Neural crest cell (in vitro differentiated cells): ENCODE measurements at places on chromosomes 3 and 15. TPM values are rescaled to one million over a fixed set of nuclear protein-coding genes. Genes with fewer than 3 reads are reported as not detected.

The ALDH1A2 gene
- 0.91 and 1.7 TPM in 2 replicates for total RNA-seq

The C3orf22 gene
- total RNA-seq, result not detected in 2 replicates

The RGMA gene
- total RNA-seq, result 187 and 205 TPM in 2 replicates

The VIPR1 gene
- 0.63 TPM in 1 of 2 replicates, not detected in the other for total RNA-seq

GRCh38 chr3:13231781-13232666 is 158.8 kb upstream of the IQSEC1 start:
- no peak for DNase-seq

GRCh38 chr15:69499521-69500211 is 47.0 kb downstream of the RPLP1 start:
- no peak for DNase-seq

DNA sequence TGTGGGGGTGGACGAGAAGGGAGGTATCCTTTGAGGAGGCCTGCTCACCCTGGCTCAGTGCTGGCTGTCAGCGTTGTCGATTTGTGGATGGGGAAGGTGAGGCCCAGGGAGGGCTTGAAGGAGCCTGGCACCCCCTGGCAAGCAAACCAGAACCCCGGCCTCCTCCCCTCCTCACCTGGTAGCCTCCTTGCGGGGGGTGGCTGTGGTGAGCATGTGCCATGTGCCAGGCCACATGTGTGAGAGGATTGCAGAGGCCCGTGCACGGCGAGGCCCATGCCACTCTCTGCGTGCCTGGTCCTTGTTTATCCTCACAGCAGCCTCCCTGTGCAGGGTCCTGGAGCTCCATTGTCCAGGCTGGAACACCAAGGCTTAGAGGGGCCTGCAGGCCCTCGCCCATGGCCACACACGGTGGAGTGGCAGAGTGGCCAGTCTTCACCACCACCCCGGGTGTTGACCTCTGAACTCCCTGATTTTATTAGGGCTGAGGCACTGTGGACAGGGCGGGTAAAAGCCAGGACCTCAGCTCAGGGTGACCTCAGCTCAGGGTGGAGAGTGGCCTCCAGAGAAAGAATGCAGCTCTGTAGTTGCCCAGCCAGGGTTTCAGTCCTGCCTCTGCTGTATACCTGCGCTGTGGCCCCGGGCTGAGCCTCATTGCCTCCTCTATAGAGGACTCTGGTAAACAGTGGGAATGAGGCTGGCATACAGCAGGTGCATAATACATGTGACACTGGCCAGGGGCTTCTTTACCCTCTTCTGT is 29.1 kb downstream of the HDAC11 start:
- DNase-seq, result no peak

DNA sequence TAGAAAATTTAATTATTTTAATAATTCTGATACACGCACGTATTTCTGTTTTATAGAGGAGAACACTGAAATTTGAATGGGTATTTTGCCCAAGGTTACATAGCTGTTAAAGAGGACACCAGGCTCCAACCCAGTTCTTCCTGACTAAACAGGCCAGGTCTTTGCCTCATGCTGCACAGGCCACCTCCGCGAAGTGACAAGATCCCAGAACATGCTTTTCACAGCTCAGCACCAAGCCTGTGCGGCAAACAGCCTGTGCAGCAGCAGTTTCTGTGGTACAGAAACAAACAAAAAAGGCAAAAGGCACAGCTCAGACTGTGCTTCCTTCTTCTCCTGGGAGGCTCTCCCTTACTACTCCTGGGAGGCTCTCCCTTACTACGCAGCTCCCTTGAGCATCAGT is 6.5 kb downstream of the FOXL2 start:
- DNase-seq, result no peak

DNA sequence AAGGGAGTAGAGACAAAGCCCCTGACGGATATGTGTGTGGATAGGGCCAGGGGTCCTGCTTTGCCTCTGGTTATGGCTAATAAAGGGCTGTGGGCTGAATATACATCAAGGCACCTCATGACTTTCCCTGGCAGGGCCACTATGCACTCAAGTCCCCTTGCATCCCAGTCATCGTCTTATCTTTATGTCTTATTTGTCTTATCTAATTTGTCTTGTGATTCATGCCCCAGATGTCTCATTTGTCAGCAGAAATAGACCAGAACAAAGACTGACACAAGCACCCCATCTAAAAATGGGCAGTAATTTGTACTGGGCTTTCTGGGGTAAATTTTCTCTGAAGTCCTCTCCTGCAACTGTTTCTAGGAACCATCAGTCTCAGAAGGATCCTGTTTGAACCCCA is 68.6 kb downstream of the ITGA11 start:
- DNase-seq, result no peak

DNA sequence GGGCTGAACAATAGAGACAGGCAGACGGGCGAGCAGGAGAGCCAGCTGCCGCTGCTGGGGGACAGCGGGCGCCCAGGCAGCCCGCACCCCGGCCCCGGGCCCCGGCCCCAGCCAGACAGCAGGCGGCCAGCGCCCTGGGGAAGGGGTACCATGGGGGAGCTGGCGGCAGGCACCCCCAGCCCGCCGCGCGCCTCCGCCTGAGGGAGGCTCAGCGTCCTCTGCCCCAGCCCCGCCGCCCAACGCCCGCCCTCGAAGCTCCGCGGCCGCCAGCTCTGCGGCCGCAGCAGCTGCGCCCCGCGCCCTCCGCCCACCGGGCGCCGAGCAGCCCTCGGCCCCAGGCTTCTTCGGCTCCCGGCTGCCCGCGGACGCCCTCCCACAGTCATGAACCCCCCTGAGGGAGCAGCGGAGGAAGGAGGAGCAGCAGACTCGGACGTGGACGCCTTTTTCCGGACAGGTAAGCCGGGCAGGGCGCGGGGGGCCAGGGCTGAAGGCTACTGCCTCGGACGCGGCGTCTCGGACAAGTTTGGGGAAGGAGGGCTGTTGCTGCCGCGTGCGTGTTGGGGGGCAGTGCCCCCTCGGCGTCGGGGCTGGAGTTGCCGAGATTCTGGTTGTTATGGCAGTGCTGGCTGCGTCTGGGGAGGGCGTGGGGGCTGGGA is 41.6 kb upstream of the ROPN1 start:
- DNase-seq, result no peak

- DNase-seq, result no peak
Observed at GRCh38 chr3:164144824-164145223, 933.5 kb downstream of the SI start.

DNA sequence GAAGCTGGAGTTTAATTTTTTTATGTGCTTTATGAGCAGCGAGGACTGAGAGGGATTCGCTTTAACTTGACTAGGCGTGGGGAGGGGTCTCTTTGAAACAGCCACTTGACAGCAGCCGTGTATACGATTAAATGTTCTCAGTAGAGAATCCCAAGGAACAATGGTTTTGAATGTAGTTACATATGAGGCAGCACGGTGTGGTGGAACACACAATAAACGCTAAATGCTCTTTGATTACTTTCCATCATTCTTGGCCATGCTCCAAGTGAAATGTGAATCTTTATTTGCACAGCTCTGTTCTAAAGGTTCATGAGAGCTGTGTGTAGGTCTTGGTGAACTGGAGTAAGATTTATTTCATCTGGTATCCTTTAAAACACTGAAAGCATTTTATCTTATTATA is 251.4 kb upstream of the TGFBR2 start:
- DNase-seq, result no peak

- peak; percentile 76 for DNase-seq
Observed at GRCh38 chr3:11060500-11061251, 68.1 kb downstream of the SLC6A1 start.

DNA sequence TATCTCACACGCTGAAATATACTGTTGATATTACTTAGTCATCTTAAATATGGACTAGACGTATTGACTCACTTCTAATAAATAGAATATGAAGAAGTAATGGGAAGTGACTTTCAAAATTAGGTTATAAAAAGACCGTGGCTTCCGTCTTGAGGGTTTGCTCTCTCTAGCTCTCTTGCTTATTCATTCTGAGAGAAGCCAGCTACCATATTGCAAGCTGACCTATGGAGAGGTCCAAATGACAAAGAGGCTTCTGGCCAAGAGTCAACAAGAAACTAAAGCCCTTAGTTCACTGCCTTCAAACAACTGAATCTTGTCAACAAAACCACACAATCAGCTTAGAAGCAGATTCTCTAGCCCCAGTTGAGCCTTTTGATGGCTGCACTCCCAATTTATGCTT is 46.1 kb downstream of the SLC9C1 start:
- no peak for DNase-seq

GRCh38 chr3:170768334-170768801 is 101.6 kb downstream of the RPL22L1 start:
- no peak for DNase-seq

DNA sequence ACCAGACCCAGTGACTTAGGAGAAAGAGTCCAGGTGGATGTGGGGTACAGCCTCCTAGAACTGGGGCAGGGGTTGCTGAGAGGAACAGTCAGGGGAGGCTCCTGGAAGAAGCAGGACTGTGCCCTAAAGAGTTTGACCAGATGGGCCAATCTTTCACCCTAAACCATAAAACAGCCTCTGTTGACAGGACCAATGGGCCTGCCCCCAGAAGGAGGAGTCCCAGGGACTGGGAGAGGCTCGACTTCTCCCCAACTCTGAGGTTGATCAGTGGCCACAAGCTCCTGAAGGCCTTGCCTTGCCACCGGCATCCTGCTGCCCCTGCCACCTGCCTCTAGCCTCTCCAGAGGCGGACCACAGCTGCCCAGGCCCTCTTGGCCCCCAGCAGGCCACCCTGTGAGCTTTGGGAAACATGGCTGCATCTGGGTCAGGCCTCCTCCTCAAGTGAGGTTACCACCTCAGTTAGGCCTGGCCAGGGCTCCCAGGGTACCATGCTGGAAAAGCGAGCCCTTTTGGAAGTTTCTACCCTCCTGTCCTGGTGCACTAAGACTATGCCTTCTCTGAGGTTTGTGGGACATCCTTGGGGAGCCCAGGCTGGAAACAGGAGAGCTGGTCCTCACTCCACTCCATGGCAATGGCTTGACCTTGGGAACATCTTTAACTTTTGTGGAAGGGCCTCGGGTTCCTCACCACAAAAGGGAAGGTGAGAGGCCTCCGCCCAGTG is 2.8 kb downstream of the VIPR1 start:
- DNase-seq, result no peak

DNA sequence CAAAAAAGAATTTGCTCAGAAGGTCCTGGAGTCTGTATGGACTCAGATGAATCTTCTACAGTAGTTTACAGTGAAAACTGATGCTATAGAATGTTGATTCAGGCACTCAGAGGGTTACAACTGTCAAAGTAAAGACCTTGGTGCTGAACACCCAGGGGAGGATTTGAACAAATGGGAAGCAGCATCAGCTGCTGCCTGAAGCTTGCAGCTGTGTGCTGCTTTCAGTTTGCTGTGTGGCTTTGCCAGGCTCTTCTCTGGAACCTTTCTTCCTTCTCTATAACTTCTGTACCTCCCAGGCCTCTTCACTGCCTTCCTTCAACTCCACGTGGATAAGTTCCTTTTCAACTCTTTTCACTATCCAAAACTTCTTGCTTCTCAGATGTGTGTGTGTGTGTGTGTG is 214.2 kb downstream of the GRM7 start:
- DNase-seq, result no peak

DNA sequence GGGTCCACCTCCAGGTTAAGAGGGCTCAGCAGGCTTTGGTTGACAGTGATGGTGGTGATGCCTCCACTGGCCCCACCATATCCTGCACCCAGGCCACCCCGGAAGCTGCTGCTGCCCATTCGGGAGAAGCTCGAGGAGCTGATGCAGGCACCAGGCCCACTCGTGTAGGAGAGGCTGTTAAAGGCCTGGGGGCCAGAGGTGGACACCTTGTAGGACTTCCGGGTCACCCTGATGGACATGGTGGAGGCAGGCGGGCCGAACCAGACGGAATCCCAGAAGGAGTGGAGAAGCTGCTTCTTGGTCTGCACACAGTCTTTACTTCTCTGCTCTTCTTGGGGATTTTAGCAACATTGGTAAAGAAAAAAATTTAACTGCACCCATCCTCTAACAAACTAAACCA is 65.2 kb upstream of the CDAN1 start:
- no peak for DNase-seq
